GM18507 (cell line): ENCODE measurements at places on chromosomes 13 and 19.

DNA sequence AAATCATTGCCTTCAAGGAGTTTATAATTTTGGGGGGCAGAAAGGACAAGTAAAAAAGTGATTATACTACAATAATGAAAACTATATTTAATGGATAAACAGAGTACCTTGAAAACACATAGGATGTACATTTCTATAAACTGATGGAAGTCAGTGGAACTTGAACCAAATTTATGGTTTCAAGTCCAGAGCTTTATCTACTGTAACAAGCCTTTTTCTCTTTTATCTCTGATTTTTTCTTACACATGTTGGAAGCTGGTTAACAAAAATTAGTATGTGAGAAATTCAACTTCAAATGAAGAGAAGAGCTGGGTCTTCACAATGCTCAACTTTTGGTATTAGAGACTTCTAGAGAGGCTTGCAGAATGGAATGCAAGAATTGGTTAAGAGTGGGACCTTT lies 393.6 kb downstream of the LMO7 start:
- DNase-seq, result no peak

DNA sequence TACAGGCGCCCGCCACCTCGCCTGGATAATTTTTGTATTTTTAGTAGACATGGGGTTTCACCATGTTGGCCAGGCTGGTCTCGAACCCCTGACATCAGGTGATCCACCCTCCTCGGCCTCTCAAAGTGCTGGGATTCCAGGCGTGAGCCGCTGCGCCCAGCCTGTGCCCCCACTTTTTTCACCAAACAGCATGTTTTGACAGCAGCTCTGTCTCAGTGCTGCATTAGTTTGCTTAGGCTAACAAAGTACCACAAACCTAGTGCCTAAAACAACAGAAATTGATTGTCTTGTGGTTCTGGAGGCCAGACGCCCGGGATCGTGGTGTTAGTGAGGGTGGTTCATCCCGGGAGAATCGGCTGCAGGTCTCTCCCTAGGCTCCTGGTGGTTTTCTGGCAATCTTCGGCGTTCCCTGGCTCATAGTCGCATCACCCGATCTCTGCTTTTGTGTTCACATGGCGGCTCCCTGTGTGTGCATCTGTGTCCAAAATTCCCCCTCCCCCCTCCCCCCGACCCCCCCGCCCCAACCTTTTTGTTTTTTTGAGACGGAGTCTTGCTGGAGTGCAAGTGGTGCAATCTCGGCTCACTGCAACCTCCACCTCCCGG lies 30.0 kb downstream of the MYH14 start:
- DNase-seq, result no peak

- DNase-seq, result no peak
Measured at GRCh38 chr13:40922437-40923040, 96.6 kb downstream of the ELF1 start.

DNA sequence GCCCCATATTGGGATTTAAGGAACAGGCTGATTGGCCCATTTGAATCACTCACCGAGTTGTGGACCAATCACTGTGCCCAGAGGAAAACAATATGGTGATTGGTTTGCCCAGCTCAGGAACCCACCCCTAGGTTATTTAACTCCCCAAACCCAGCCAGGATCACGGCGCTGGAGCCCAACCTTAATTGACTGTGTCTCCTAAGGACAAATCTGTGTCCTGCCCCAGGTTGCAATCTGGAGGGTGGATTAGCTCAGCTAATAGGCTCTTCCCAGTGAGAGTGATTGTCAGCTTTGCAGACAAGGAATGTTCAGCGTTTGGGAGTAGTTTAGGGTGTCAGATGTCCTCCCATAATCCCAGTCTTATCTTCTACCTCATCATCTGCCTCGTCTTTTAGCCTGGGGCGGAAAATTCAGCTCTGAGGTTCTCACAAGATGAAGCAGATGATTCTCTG lies 3.5 kb upstream of the ZNF358 start:
- no peak for DNase-seq

GRCh38 chr19:597406-598315 lies 8.0 kb downstream of the HCN2 start:
- DNase-seq, result no peak

- DNase-seq, result no peak
Measured at GRCh38 chr13:73861136-73861535, 273.1 kb downstream of the KLF12 start.

DNA sequence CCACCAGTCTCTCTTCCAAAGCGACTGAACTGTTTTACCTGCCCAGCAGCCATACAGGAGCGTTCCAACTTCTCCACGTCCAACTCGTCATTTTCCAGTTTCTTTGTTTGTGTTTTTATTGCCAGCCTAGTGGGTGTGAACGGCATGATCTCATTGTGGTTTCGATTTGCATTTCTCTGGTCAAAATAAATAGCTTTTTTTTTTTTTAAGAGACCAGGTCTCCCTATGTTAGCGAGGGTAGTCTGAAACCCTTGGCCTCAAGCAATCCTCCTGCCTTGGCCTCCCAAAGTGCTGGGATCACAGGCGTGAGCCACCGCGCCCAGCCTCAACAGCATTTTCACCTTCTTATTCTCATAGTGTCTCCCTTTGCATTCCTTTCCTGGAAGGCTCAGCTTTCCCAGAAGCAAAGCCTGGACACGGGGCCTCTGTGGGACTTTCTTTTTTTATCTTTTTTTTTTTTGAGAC lies 4.2 kb upstream of the JSRP1 start:
- DNase-seq, result no peak
